Type B pancreatic cell (in vitro differentiated cells): ENCODE measurements at places on chromosomes 2 and 18. TPM values are rescaled to one million over a fixed set of nuclear protein-coding genes. Genes with fewer than 3 reads are reported as not detected.
A peak's percentile ranks its signal among the peaks of the same experiment; 100 is the strongest.

The LDLRAD4 gene
- total RNA-seq = 0.88 and 2.4 TPM in 2 replicates

The ANO7 gene
- 1.7 and 3.3 TPM in 2 replicates for total RNA-seq

- no peak for DNase-seq
- no peak overlapping the region for H3K27ac ChIP-seq
- H3K36me3 ChIP-seq = no peaks in the 10 kb centered on the region
- H3K4me3 ChIP-seq = no peak overlapping the region
Observed at GRCh38 chr2:195009202-195009601, 647.8 kb upstream of the SLC39A10 start.

The CAPN13 gene
- 3.3 and 4.9 TPM in 2 replicates for total RNA-seq

GRCh38 chr18:51953521-51953920 is 386.5 kb upstream of the DCC start:
- H3K4me1 ChIP-seq = no peaks in the 10 kb centered on the region
- H3K36me3 ChIP-seq = no peaks in the 10 kb centered on the region
- peaks cover 5% of the 10 kb centered on the region for H3K27me3 ChIP-seq
- no peak overlapping the region for H3K27ac ChIP-seq

The NXPH2 gene
- total RNA-seq = 1.1 and 5.0 TPM in 2 replicates

The ABCB11 gene
- total RNA-seq = 0.24 TPM in 1 of 2 replicates, not detected in the other

DNA sequence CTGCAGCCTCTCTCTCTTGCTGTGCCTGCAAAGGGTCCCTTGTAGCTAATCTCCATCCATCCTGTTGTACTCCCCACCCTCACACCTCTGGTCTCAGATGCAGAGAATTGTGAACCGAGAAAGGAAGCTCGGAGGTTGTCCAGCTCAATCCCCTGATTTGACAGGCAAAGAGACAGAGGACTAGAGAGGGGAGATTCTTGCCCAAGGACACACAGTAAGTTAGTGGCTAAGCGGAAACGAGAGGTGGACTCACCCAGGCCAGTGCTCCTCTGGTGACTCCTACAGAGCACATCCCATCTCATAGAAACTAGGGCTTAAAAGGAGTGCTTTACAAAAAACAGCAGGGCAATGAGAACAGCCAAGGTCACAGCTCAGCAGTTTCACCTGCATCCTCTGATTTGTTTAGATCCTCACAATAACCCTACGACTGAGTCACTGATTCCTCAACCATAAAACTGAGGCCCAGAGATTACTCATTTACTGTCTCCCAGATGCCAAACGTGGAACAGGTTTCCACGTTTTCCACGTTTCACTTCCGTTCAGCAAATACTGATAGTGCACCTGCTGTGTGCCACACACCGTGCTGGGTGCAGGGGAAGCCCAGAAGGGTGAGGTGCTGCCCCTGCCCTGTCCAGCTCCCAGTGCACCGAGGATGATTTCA is 22.1 kb downstream of the EHD3 start:
- H3K27ac ChIP-seq = no peak overlapping the region
- no peak overlapping the region for H3K4me3 ChIP-seq
- peaks cover under 1% of the 10 kb centered on the region for H3K36me3 ChIP-seq
- H3K27me3 ChIP-seq = no peaks in the 10 kb centered on the region
- H3K4me1 ChIP-seq = no peaks in the 10 kb centered on the region

The DCAF17 gene
- total RNA-seq = 12.9 and 26.4 TPM in 2 replicates

GRCh38 chr2:47724221-47724981 is 58.5 kb upstream of the MSH6 start:
- no peaks in the 10 kb centered on the region for H3K4me1 ChIP-seq
- no peak overlapping the region for H3K4me3 ChIP-seq

DNA sequence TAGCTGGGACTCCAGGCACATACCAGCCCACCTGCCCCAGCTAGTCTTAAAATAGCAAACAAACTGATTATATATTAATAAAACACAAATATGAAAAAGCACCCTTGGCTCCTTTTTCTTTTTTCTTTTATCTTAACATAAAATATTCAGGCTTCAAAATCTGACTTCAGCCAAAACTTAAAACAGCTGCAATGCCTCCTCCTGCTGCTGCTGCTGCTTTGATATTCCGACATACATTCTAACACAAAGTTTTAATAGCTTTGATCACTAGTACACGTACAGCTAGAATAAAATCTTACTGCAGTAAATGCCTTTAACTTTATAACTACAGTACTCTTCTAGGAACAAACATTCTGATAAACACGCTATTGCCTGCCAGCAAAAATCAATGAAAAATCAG is 71.4 kb upstream of the RNU4ATAC start:
- H3K27ac ChIP-seq = no peak overlapping the region
- no peaks in the 10 kb centered on the region for H3K4me1 ChIP-seq
- DNase-seq = no peak
- no peak overlapping the region for H3K4me3 ChIP-seq
- H3K27me3 ChIP-seq = no peaks in the 10 kb centered on the region
- H3K36me3 ChIP-seq = peaks cover 23% of the 10 kb centered on the region

DNA sequence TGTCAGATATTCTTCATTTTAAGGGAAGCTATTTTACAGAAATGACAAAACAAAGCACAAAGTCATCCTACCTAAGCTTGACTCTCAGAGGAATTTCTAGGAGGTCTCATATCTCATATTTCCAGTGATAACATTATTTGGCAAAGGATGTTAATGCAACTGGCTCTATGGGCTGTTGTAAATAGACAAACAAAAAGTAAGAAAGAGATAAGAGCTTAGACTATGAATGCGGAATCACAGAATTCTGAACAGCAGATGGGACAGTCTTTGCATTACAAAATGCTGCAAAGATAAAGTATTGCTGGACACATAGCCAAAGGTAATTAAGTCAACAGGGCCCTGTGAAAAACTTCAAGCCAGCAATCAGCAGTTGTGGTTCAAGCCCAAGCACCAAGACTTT is 23.9 kb downstream of the PIAS2 start:
- H3K4me1 ChIP-seq = peaks cover 8% of the 10 kb centered on the region
- no peak overlapping the region for H3K4me3 ChIP-seq
- H3K36me3 ChIP-seq = peaks cover 42% of the 10 kb centered on the region
- no peak for DNase-seq

GRCh38 chr2:96344011-96344410 is 8.4 kb downstream of the NCAPH start:
- DNase-seq = no peak
- H3K27ac ChIP-seq = no peak overlapping the region
- no peaks in the 10 kb centered on the region for H3K27me3 ChIP-seq
- no peak overlapping the region for H3K4me3 ChIP-seq
- peaks cover 16% of the 10 kb centered on the region for H3K36me3 ChIP-seq
- no peaks in the 10 kb centered on the region for H3K4me1 ChIP-seq

DNA sequence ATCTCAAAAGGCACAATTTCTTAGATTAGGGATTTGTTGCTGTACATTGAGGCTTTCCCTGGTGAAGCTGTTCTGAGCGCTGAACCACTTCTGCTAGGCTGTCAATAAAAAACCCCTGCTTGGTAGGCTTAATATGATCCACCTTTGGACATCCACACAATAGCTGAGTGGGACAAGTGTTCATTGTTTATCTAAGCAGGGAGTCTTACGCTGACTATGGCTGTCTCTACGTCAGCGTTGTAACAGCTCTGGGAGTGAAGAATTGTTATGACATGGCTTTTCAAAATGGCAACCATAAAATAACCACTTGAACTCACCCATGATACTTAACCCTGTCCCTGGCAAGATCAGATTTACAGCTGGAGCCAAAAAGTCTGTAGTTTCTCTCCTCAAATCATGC is 111.5 kb upstream of the SULT1C3 start:
- no peaks in the 10 kb centered on the region for H3K36me3 ChIP-seq
- no peaks in the 10 kb centered on the region for H3K27me3 ChIP-seq
- H3K4me1 ChIP-seq = peaks cover 24% of the 10 kb centered on the region
- DNase-seq = no peak
- H3K27ac ChIP-seq = no peak overlapping the region

The FBXO48 gene
- total RNA-seq = 1.00 and 2.0 TPM in 2 replicates

- peaks cover 69% of the 10 kb centered on the region for H3K27me3 ChIP-seq
- no peak for DNase-seq
- H3K4me1 ChIP-seq = peaks cover 14% of the 10 kb centered on the region
- H3K4me3 ChIP-seq = peak overlapping the region; percentile 79
- H3K27ac ChIP-seq = no peak overlapping the region
Observed at GRCh38 chr2:197805715-197806633, 1.6 kb downstream of the PLCL1 start.

DNA sequence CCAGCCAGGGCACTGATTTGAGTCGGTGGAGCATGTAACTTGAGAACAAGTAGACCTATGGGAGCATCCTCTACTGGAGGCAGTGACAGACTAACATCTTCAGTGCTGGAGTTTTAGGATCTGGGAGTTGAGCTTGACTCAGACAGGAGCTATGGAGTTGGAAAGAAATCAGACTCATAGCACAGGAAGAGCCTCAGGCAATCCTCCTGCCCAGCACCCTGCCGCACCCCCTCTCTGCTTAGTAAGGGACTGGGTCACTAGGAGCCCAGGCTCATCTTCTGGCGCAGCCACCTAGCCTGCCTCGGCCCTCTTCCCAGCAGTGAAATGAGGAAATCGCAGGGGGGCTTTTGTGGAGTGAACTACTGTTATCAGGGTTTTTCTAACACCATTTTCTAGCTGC is 3.6 kb downstream of the ARID5A start:
- H3K27me3 ChIP-seq = peaks cover 25% of the 10 kb centered on the region
- H3K36me3 ChIP-seq = peaks cover 13% of the 10 kb centered on the region
- H3K27ac ChIP-seq = no peak overlapping the region
- no peak for DNase-seq

DNA sequence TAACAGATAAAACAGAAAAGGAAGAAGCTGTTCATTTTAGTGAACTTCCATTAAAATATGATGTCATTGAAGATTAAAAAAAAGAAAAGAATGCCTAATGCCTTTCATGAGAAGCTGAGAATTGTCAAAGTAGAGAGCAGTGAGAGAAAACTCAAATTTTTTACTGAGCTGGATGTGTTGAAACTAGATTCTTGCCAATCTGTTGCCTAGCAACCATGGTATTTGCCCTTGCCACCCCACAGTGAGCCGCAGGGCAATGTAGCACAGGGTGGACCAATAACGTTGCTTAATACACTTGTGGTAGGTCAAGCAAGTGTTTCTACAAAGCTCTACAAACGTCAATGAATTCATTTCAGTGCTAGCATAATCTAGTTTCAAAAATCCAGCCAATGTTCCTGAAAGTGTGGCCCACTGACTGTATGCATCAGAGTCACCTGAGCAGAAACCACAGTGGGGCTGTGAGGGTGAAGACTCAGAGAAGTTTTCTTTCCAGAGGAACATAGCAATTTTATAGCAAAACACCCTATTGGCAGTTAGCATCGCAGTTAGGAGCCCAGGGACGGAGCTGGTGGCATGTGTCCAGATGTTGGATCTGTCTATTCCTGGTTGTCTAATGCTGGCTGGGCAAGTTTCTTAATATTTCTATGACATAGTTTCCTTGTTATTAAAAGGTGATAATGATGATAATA is 132.2 kb downstream of the DOCK10 start:
- no peaks in the 10 kb centered on the region for H3K27me3 ChIP-seq
- no peaks in the 10 kb centered on the region for H3K36me3 ChIP-seq
- H3K27ac ChIP-seq = peak overlapping the region; percentile 31
- DNase-seq = no peak
- H3K4me1 ChIP-seq = peaks cover 16% of the 10 kb centered on the region

GRCh38 chr2:69210385-69210784 is 176.6 kb downstream of the GFPT1 start:
- H3K4me3 ChIP-seq = no peak overlapping the region
- H3K4me1 ChIP-seq = no peaks in the 10 kb centered on the region
- H3K27ac ChIP-seq = no peak overlapping the region
- DNase-seq = no peak
- H3K36me3 ChIP-seq = peaks cover 20% of the 10 kb centered on the region
- no peaks in the 10 kb centered on the region for H3K27me3 ChIP-seq

GRCh38 chr2:16155366-16155765 is 215.0 kb downstream of the MYCN start:
- peaks cover 10% of the 10 kb centered on the region for H3K4me1 ChIP-seq

DNA sequence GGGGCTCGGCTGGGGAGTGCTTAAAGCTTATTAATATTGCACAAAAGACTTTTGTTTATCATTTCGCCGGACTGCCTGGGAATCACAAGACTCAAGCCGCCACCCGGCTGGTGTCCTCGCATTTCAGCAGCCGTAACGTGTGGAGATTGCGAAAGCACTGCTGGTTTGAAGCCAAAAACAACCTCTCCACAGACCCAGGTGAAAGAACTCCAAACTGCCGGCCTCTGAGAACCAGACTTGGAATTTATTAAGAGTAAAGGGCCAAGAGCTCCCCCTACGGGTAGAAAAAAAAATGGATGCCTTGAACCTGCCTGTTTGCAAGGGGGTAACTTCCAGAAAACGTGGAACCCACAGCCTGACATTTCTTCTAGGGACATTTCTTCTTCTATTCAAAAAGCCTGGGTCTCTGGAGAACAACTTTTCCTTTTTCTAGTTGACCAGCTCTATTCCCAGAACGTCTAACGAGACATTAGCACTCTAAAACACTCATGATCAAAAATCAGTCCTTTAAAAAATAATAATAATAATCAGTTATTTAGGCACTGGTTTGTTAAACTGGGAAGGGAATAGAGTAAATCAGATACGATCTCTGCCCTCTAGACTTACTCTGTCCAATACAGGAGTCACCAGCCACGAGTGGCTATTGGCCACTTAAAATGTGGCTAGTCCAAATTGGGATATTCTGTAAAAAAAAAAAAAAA is 216.3 kb downstream of the C1D start:
- DNase-seq = peak; percentile 83
- H3K27ac ChIP-seq = peak overlapping the region; percentile 82
- H3K4me3 ChIP-seq = peak overlapping the region; percentile 81
- H3K27me3 ChIP-seq = peaks cover 4% of the 10 kb centered on the region

DNA sequence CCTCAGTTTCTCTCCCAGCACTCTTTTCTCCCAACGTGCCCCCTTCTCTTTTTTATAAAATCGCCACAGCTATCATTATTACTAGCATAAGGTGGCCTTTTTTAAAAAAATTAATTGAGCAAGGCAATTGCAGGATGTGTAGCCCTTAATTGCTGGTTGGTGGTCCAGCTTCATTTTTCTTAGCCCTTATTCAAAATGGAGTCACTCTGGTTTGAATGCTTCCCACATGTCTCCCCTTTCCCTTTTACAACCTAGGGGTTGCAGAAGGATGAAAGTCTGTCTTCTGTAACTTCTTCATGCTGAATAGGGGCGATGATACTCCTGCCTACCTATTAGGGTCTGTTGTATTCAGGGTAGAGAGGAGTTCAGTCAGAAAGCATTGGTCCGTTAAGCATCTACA is 36.6 kb upstream of the PROKR1 start:
- H3K27me3 ChIP-seq = no peaks in the 10 kb centered on the region
- no peak for DNase-seq
- H3K36me3 ChIP-seq = no peaks in the 10 kb centered on the region

GRCh38 chr2:237896507-237896892 is 37.1 kb downstream of the RAMP1 start:
- H3K36me3 ChIP-seq = no peaks in the 10 kb centered on the region
- no peaks in the 10 kb centered on the region for H3K27me3 ChIP-seq
- peak overlapping the region; percentile 34 for H3K27ac ChIP-seq
- no peak for DNase-seq
- no peak overlapping the region for H3K4me3 ChIP-seq

The DYNC2LI1 gene
- total RNA-seq = 18.8 and 22.0 TPM in 2 replicates
